Cerebellum (tissue), 4 donors: ENCODE measurements at places on chromosomes 1 and 21.

DNA sequence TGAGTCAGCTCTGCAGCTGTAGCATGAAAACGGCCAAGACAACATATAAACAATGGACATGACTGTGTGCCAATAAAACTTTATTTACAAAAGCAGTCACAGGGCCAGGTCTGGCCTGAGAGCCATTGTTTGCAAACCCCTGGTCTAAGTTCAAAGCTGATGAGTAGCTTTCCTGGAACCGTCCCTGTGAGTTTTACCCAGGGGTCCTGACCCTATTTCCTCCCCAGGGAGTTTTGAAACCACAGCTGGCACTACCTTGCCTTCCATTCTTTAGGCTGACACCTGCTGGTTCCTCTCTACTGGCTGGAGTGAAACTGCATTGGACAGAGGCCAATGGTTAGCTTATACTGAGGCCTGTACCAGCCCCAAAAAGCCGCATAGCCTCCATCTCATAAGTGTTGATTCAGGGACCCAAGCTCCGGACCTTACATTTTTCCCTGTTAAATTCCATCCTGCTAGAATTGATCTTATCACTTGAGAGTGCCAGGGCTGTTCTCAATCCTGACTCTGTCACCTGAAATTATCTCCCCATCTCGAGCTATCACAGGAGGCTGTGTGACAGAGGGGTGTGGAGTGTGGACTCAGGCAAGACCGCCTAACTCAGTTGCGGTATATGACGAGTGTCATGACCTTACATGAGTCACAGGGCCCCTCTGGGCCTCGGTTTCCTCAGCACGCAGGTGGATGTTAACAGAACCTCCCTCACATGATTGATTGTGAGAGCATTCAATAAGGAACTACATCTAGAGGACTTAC, 343.6 kb downstream of the NPHP4 start:
- DNase-seq, result no peak

GRCh38 chr1:67749844-67750690, 65.1 kb downstream of the GADD45A start:
- DNase-seq, result no peak

GRCh38 chr1:71656902-71657301, 576.1 kb upstream of the ZRANB2 start:
- no peak for DNase-seq

GRCh38 chr1:214303141-214303930, 22.4 kb downstream of the SMYD2 start:
- no peak for DNase-seq

- no peak for DNase-seq
These were observed 123.8 kb downstream of the OSBPL9 start for GRCh38 chr1:51740652-51741051.

DNA sequence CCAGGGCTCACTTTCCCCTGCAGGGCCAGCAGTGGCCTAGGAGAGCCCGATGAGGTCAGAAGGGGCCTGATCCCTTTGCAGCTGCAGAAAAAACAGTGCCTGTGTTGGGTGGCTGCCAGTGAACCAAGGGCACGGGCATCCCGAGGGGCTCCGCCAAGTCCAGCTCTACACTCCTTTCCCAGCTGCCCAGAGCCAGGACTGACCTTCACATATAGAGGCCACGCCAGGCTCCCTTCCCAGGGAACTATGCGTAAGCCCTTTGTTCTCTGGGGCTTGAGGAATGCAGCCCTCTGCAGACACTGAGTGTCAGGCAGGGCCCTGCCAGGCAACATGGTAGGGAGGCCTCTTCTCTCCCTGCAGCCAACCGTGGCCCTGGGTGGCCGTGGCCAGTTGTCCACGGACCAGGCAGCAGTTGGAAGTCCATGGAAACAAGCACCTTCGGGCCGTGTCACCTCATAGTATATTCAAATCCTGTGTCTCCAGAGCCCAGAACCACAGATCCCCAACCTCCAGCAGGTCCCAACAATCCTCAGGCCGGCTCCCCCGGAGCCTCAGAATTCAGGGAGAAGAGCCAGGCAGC, 194.0 kb downstream of the NPHP4 start:
- no peak for DNase-seq

- no peak for DNase-seq
These were observed 95.2 kb downstream of the RUNX1 start for GRCh38 chr21:34953950-34954349.
